Ecto neural progenitor cell (in vitro differentiated cells): ENCODE measurements at places on chromosomes 7 and 10.

DNA sequence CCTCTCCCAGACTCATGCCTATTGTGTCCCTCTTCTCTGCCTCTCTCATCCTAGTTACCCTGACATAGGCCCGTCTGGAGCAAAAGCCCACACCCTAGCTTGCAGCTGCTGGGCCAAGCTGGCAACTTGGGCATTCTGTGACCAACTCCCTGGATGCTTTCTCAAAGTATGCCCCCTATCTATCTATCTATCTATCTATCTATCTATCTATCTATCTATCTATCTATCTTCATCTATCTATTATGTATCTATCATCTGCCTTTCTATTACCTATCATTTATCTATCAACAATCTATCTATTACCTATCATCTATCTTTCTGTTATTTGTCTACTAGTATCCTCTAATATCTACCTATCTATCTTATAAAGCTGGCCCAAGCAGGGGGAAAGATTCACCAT lies 45.4 kb upstream of the COL13A1 start:
- no peak for DNase-seq

GRCh38 chr10:97601268-97602215 lies 12.0 kb downstream of the C10orf62 start:
- DNase-seq = no peak

- DNase-seq = no peak
These were observed 52.3 kb upstream of the TRIM24 start for GRCh38 chr7:138407792-138408191.

DNA sequence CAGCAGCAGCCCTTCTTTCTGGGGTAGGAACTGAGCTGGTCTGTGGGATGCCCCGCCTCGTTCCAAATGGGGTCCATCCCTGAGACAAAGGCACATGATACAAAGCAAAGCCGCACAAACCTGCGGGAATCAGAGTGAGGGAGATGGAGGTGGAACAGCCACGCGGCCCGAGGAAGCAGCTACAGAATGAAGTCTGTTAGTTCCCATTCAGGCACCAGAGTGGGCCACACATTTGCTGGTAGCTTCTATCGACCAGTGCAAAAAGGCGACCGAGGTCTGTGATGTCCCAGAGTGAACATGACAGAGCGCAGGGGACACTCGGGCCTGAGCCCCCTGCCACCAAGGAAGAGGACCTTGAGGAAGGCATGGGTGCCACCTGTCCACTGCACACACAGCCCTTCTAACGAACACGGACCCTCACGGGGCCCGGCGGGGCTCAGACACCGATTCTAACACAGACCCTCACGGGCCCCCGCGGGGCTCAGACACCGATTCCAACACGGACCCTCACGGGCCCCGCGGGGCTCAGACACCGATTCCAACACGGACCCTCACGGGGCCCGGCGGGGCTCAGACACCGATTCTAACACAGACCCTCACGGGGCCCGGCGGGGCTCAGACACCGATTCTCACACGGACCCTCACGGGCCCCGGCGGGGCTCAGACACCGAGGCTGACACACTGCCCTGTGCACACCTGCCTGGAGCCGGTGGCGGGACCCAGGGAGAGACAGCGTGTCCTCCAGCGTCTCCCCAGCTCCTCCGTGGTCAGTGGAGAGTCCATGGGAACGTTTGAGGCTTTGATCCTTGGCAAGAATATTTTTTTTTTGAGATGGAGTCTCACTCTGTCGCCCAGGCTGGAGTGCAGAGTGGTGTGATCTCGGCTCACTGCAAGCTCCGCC lies 32.8 kb upstream of the FAM20C start:
- DNase-seq = no peak

DNA sequence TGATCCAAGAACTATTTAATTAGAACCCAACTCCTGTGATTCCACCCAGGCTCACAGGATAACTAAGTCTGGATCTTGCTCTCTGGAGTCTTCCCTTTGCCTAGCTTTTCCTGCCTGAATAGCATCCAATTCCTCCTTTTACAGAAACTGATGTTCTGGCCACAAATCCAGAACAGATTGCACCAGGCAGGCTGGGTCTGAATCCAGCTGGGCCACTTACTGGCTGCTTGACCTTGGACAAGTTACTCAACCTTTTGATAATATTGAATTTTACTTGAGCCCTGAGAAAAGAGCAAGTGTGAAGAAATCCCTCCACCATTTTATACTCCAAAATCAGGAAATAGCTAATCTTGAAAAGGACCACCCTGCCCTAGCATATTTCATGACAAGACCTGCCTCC lies 55.5 kb upstream of the SLC35G1 start:
- no peak for DNase-seq

DNA sequence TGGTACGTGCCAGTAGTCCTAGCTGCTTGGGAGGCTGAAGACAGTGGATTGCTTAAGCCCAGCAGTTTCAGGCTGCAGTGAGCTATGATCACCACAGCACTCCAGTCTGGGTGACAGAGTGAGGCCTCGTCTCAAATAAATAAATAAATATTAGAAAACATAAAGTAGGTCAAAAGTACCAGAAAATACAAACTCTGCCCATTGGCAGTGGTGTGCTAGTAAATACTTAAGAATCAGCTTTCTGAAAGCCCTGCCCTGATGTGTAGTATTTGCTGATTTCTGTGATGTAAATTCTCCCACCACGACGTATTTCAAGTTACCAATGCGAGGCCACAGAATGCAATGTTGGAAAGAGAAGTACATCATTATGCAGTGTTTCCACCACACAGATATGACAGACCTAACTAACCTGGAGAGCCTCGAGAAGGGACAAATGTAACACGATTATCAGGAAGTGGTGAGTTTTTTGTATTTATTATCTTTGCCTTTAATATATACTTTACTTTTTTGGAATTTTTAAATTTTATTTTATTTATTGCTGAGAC lies 11.8 kb upstream of the MAP3K8 start:
- DNase-seq = no peak

GRCh38 chr7:78062214-78062613 lies 263.6 kb downstream of the PHTF2 start:
- DNase-seq = no peak

DNA sequence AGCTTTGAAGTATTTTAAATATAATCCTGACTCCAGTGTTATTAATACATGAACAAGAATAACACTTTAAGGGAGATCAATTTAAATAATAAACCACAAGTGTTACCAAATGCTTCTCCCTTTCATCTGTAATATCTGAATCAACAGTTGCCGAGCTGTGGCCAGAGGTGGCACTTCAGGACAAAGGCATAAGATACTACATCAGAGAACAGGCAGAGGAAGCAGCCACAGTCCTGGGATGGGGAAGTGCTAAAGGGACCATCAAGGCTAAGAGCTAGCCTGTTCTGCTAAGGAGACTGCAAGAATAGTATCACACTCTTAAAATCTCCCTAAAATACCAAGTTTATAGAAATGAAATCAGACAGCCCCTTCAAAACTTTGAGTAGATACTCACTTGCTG lies 378.2 kb upstream of the PRKCQ start:
- DNase-seq = no peak

GRCh38 chr10:62464308-62464707 lies 90.1 kb downstream of the ZNF365 start:
- DNase-seq = no peak

DNA sequence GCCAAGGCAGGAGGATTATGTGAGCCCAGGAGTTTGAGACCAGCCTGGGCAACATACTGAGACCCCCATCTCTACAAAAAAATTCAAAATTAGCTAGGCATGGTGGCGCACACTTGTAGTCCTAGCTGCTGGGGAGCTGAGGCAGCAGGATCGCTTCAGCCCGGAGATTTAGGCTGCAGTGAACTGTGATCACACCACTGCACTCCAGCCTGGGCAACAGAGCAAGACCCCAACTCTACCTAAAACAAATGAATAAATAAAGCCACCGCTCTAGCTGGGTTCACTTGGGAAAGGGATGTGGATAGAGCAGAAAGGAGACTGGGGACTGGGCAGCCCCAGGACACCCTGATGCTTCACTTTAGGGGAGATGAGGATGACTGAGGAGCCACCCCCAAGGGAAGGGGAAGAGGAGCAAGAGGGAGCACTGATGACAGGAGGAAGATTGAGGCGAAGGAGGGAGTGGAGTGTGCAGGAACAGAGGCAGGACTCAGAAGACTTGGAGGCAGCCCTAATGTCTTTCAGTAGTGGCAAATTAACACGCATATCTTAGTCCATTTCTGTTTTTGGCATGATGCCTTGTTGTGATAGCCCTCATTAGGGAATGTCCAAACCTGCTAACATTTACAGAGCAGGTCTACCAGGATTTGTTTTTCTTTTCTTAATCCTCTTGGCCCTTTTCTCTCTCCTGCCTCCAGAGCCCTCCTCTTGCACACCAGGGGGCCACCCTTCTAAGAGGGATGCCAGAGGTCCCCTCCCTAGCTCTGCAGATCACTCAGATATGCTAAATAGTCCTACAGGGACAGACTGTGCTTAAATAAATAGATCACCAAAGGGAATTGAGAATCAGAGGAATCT lies 88.3 kb downstream of the C10orf105 start:
- DNase-seq = no peak

- DNase-seq = no peak
These were observed 86.7 kb upstream of the IKZF1 start for GRCh38 chr7:50217821-50218281.

DNA sequence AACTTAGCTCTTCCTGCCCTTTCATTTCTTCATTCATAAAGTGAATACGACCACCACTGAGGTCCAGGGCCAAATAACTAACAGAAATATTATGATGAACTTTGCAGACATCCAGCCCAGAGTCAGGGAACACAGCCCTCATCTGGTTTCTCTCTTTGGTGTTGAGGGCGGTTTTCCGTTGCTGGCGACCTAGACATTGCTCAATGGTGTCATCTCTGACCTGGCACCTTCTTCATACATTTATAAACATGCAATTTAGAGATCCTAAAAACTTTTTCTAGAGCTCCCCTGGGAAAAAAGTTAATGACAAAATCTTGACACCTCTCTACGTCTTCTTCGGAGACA lies 324 bp upstream of the TET1 start:
- DNase-seq = no peak

DNA sequence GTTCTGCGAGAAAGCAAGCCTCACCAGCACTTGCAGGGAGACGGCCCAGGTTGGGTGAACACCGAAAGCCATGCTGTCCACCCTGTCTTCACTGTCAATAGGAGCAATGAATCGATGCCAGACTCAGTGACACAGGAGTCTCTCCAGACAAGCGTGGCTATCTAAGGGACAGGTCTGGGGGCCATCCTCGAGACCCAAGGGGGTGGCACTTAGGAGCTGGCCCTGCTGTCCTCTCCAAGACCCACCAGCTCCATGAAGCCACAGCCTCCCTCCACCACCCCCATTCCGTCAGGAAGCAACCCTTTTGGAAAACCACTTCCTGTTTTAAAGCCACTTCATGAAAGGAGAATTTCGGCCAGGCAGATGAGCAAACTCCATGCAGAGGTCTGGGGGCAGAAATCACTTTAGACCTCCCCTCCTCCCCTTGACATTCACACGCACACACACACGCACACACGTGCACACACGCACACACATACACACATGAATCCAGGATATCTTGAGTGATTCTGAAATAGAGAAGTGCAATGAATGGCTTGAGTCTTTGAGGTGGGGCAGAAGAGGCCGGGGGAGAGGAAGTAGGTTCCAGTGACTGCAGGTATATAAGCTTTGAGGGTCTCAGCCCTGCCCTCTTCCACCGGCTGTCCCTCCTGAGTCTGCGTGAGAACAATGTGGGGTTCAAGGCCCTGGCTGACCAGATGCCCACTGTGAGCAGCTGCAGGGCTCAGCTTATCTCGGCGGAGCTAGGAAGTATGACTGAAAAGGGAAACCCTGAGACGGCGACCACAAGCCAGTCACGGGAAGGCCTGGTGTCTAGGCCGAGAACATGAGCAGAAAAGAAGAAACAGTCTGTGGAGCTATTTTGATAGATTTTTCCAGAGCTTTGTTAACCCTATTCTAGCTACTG lies 25.0 kb downstream of the RGS10 start:
- DNase-seq = no peak

GRCh38 chr7:6607651-6608051 lies 7.8 kb upstream of the ZNF853 start:
- no peak for DNase-seq

DNA sequence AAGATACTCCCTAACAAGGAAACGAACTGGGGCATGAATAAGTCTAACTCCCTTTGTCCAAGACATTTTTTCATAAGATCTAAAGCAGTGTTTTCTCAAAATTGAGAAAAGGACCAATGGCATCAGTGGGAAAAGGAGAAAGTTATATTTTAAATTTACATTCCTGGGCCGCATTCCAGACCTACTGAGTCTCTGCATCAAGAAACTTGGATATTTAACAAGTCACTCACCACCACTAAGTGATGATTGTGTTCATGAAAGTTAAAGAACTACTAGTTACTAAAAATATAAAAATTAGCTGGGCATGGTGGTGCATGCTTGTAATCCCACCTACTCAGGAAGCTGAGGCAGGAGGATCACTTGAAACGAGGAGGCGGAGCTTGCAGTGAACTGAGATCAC lies 149.6 kb upstream of the MEOX2 start:
- no peak for DNase-seq

- DNase-seq = no peak
These were observed 38.8 kb downstream of the AKR1D1 start for GRCh38 chr7:138115047-138115446.

GRCh38 chr7:70487428-70487827 lies 644.5 kb upstream of the GALNT17 start:
- DNase-seq = no peak

DNA sequence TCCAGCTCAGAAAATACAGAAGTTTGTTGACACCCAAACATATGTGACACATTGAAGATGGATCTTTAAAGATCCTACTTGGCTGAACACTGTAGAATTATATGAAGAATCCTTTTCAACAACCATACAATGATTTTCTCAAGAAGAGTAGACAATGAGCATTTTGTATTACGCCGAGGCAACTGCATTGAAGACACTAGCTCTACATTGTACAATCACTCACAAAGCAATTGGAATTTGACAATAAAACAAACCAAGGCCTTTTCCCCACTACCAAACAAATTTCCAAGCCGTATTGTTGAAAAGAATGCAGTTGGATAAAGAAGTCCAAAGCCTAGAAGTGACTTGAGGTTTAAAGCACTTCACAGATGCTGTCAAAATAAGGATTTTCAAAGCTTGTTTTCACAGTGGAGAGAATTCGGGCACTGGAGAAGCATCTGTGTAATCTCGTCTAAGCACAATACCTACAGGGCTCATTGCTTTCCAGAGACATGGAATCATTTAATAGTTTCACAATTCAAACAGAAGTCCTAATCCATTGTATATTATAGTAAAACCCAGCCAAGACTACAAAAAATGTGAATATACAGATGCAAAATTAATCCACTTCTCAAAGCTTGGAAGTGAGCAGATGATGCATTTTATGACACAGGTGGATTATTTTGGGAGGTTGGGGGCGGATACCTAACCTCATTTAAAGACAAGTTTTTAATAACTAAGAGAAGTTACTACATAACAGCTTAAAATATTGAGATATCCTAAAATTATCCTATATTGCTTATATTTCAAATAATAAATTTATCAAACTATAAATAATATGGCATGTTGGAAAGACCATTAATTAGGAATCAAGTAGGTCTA lies 78.6 kb downstream of the SORCS1 start:
- no peak for DNase-seq

- no peak for DNase-seq
These were observed 78.7 kb upstream of the SVIL start for GRCh38 chr10:29713450-29713849.

GRCh38 chr10:78267598-78267997 lies 233.9 kb downstream of the RPS24 start:
- DNase-seq = no peak
